ENCODE measurements at places on chromosomes 6 and 20.

GRCh38 chr6:50097966-50098640 lies 48.4 kb upstream of the DEFB112 start:
- DNase-seq, result no peak

DNA sequence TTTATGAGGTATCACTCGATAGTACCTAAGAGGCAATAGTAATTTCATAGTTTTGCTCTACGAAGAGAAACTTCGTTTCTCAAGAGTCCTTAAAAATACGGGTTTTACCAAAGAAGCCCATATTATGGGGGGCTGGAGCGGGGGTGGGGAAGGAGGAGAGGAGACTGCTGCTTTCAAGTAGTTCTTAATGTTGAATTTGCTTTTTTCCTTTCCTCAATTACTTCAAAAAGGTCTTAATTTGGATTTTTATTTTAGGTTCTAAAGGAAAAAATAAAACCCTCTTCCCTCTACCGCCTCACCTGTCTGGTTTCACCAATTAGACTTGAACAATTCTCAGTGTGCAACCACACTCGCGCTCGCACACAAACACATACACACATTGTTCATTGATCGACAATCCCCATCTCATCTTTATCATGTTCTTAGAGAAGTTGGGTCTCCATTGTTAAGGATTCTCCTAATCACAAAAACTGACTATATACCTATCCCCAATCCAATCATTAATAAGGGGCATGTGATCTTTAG lies 97.2 kb downstream of the HFE start:
- no peak for DNase-seq

- no peak for DNase-seq
Observed at GRCh38 chr6:128067446-128068118, 166.7 kb upstream of the THEMIS start.

GRCh38 chr20:29497261-29497671 lies 1760.2 kb upstream of the DEFB115 start:
- peak; percentile 1 for DNase-seq

DNA sequence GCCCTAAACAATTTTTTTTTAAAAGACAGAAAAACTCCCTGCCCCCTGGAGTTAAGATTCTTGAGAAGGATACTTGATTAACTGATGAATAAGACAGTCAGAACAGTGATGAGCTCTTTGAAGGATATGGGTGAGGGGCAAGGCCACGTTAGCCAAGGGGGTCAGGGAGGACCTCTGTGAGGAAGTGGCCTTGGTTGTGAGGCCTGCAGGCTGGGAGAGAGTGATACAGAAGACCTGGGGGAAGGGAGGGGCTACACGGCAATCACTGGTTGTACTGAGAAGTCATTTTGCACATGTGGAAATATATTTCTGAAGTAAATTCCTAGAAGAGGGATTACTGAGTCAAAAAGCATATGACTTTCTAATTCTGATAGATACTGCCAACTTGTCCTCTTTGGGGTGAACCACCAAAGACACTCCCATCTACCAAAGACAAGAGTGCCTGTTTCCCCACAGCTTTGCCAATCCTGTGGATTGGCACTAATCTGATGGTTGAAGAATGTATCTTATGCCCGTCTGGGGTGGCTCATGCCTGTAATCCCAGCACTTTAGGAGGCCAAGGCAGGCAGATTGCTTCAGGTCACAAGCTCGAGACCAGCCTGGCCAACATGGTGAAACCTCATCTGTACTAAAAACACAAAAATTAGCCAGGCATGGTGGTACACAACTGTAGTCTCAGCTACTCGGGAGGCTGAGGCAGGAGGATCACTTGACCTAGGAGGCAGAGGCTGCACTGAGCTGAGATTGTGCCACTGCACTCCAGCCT lies 22.3 kb upstream of the BCAS4 start:
- DNase-seq, result no peak

- no peak for DNase-seq
Observed at GRCh38 chr20:1766731-1767130, 109.2 kb upstream of the SIRPG start.

Data from foreskin fibroblast (primary cell).